ENCODE measurements at places on chromosomes 7 and 10. TPM values are rescaled to one million over a fixed set of nuclear protein-coding genes. Genes with fewer than 3 reads are reported as not detected.
A peak's percentile ranks its signal among the peaks of the same experiment; 100 is the strongest.

The GIMAP2 gene
- 18.1 TPM for total RNA-seq

The MAGI2 gene
- 0.64 TPM for total RNA-seq

The NUPR2 gene
- not detected for total RNA-seq

The SLC26A3 gene
- total RNA-seq: not detected

The PON1 gene
- total RNA-seq: not detected

The ANKRD16 gene
- total RNA-seq: 13.1 TPM

The CFAP58 gene
- total RNA-seq: not detected

- DNase-seq: no peak
- no peaks in the 10 kb centered on the region for H3K36me3 ChIP-seq
- H3K4me1 ChIP-seq: no peaks in the 10 kb centered on the region
- H3K4me3 ChIP-seq: no peak overlapping the region
- H3K27me3 ChIP-seq: no peaks in the 10 kb centered on the region
- H3K27ac ChIP-seq: no peak overlapping the region
Measured at GRCh38 chr10:18473424-18474117, 177.8 kb downstream of the NSUN6 start.

GRCh38 chr7:4734587-4735345 is 40.7 kb upstream of the AP5Z1 start:
- H3K4me3 ChIP-seq: no peak overlapping the region
- H3K27me3 ChIP-seq: no peaks in the 10 kb centered on the region

DNA sequence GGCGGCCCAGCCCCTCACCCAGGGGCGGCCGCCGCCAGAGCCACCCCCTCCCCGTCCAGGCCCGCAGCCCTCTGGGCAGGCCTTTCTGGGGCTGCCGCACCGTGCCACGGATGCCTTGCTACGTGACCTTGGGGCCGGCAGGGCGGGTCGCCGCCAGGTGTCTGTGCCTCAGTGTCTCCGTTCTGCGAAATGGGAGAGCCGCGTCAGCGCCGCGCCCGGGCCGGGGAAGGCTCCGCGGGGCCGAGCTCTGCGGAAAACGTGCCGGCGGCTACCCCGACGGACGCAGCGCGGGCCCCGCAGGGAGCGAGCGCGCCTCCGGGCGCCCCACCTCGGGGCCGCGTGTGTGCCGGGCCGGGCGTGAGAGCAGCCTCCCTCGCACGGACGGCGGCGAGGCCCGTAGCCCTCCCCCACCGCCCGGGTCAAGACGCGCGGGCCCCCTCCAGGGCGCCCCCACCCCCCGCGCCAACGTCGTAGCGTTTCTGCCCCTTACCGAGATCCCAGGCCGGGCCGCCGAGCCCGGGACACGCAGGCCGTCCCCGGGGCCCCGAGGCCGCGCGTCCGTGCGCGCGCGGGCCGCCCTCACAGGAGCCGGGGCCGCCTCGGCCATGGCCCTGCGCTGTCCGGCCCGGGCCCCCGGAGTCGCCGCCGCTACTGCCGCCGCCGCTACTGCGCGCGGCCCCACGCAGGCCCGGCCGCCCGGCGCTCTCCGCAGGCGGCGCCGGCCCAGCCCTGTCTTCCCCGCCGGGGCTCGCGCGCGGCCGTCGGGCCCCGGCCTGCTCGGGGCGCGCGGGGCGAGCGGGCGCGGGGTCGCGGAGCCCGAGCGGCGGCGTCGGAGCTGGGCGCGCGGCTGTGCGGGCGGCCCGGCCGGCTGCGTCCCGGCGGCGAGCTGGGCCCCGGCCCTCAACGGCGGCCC is 1.1 kb downstream of the ZNF777 start:
- H3K4me1 ChIP-seq: peaks cover 14% of the 10 kb centered on the region
- H3K27me3 ChIP-seq: no peaks in the 10 kb centered on the region
- peak; percentile 30 for DNase-seq
- H3K36me3 ChIP-seq: no peaks in the 10 kb centered on the region

- H3K4me1 ChIP-seq: no peaks in the 10 kb centered on the region
- no peak overlapping the region for H3K27ac ChIP-seq
- H3K36me3 ChIP-seq: no peaks in the 10 kb centered on the region
- no peaks in the 10 kb centered on the region for H3K27me3 ChIP-seq
- H3K4me3 ChIP-seq: no peak overlapping the region
Measured at GRCh38 chr10:124266468-124267230, 152.1 kb downstream of the OAT start.

- H3K27me3 ChIP-seq: no peaks in the 10 kb centered on the region
- H3K4me3 ChIP-seq: no peak overlapping the region
- no peak for DNase-seq
- H3K27ac ChIP-seq: no peak overlapping the region
- no peaks in the 10 kb centered on the region for H3K4me1 ChIP-seq
Measured at GRCh38 chr7:70935854-70936253, 196.1 kb upstream of the GALNT17 start.

GRCh38 chr7:78472519-78472918 is 673.9 kb downstream of the PHTF2 start:
- H3K27me3 ChIP-seq: no peaks in the 10 kb centered on the region
- DNase-seq: no peak
- H3K4me1 ChIP-seq: no peaks in the 10 kb centered on the region
- no peak overlapping the region for H3K27ac ChIP-seq
- no peaks in the 10 kb centered on the region for H3K36me3 ChIP-seq
- no peak overlapping the region for H3K4me3 ChIP-seq

DNA sequence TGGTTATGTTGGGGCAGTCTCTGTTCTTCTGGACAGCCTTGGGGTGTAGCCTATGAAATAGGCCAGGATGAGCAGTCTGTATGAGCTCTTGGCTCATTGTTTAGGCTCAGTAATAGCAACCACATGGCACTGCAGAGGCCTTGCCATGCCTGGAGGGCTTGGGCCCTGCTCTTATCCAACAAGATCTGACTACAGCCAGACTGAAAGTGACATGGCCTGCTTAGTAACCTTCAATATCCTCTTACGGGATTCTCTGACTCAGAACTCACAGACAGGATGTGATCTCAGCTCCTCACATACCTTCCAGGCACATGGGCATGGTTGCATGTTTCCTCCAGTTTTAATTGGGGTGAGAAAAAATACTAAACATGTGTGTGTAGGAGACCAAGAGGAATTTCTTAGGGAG is 289.3 kb downstream of the PTEN start:
- H3K27me3 ChIP-seq: no peaks in the 10 kb centered on the region
- H3K4me1 ChIP-seq: peaks cover 7% of the 10 kb centered on the region
- DNase-seq: peak; percentile 14
- no peak overlapping the region for H3K27ac ChIP-seq
- H3K4me3 ChIP-seq: no peak overlapping the region

DNA sequence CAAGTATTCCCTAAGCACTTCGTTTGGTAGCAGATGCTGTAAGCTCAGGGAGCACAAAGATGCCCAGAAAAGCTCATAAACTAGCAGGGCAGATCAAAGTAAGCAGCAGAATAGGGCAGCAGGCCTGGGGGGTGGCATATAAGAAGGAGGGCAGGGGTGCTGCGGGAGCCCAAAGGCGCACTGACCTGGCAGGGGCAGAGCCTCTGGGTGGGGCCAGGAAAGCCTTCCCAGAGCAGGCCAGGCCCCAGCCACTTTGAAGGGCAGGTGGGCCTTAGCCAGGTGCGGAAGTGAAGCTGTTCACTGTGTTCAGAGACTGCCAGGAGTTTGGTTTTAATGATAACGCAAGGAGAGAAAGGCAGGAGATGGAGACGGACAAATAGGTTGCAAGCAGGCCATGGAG is 3.9 kb downstream of the GDF10 start:
- H3K36me3 ChIP-seq: no peaks in the 10 kb centered on the region
- H3K27ac ChIP-seq: no peak overlapping the region
- H3K4me3 ChIP-seq: no peak overlapping the region
- H3K4me1 ChIP-seq: peaks cover 6% of the 10 kb centered on the region
- no peak for DNase-seq

DNA sequence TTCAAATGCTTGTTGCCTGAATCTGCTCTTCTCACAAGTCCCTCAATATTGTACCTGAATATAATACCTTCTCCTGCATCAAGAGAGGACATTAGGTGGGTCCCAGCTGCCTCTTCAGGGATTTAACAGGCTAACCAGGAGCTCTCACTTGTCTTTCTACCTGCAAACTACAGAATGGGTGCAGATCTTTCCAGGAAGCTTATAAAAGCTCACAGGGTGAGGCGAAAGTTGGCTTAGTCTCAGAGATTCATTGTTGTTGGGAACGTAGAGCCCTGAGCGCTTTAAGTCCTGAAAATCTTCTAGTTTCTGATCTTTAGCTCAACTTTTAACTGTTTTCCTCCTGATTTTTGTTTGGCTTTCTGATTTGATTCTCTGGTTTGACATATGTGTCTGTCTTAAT is 25.0 kb downstream of the PLAU start:
- no peak overlapping the region for H3K4me3 ChIP-seq
- no peaks in the 10 kb centered on the region for H3K27me3 ChIP-seq
- no peak overlapping the region for H3K27ac ChIP-seq
- H3K4me1 ChIP-seq: peaks cover 15% of the 10 kb centered on the region
- DNase-seq: no peak

- H3K27me3 ChIP-seq: peaks cover 9% of the 10 kb centered on the region
- H3K4me3 ChIP-seq: no peak overlapping the region
- no peak overlapping the region for H3K27ac ChIP-seq
- no peak for DNase-seq
- no peaks in the 10 kb centered on the region for H3K4me1 ChIP-seq
Measured at GRCh38 chr10:100886091-100886490, 26.7 kb upstream of the SLF2 start.

- H3K36me3 ChIP-seq: no peaks in the 10 kb centered on the region
- no peak overlapping the region for H3K27ac ChIP-seq
- no peaks in the 10 kb centered on the region for H3K4me1 ChIP-seq
- no peaks in the 10 kb centered on the region for H3K27me3 ChIP-seq
- H3K4me3 ChIP-seq: no peak overlapping the region
- DNase-seq: no peak
Measured at GRCh38 chr10:103839872-103840739, 15.3 kb downstream of the SH3PXD2A start.

DNA sequence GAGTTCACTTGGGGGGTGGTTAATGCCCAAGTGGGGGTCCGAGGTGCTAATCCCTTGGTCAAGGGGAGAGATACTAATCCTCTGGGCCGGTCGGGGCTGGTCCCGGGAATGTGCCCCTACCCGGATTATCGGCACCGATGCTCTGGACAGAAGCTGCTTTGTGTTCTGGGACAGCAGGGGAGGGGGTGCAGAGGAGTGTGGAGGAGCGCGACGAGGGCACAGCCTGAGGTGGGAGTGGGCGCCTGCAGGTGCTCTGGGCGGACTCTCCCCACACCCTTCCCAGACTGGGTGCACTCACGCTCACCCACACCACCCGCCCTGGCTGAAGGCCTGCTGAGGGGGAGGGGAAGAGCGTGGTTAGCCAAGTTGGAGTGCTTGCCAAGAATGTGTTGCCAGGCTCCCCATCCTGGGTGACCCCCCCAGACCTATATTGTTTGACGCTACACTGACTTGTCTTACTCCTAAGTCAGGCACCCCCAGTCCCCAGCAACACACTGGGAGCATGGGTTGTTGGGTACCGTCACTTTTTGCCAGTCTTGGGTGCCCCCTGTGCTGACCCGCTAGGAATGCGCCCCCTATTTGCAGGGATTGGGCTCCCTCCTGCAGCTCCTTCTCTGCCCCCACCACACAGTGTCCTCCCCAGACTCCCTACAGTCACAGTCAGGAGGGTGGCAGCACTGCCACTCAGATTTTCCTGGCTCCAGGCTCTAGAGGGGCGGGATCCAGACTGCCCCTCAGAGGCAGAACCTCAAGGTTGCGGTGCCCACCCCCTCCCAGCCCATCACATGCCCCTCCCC is 1.2 kb downstream of the SLC4A2 start:
- H3K4me3 ChIP-seq: peak overlapping the region; percentile 85
- no peak for DNase-seq
- no peaks in the 10 kb centered on the region for H3K27me3 ChIP-seq
- H3K36me3 ChIP-seq: peaks cover 16% of the 10 kb centered on the region

DNA sequence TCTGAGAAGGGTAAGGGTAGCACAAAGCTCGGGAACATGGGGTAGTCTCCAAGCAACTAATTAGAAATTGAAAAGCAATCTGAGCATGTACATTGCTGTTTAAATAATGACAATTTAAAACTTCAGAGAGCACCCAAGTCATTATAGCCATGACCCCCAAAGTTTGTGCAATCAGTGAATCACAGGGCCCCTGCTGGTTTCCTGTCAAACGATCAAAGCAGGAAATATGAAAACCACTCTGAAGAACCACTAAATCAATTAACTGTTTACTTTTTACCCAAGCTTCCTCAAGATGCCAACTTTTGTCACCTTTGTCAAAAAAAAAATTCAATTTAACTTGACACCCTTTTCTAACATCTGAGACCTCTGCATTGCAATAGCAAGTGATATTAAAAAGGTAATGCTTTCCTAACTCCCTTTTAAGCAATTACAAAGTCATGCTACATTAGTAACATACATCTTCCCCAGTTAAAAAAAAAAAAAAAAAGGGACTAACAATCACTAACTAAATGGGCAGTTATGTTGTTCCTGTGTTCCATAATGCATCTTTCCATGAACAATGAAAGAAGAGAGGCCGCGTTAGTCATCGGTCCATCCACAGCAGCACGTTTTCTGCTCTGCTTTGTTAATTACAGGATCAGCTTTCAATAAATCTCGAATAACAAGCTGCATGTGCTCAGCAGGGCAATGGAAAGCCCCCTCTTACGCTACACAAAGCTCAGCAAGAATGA is 80.6 kb downstream of the ETV1 start:
- H3K27me3 ChIP-seq: no peaks in the 10 kb centered on the region
- H3K36me3 ChIP-seq: no peaks in the 10 kb centered on the region

GRCh38 chr10:52908478-52908877 is 135.9 kb upstream of the MBL2 start:
- H3K27ac ChIP-seq: no peak overlapping the region
- DNase-seq: no peak
- no peak overlapping the region for H3K4me3 ChIP-seq
- no peaks in the 10 kb centered on the region for H3K4me1 ChIP-seq

DNA sequence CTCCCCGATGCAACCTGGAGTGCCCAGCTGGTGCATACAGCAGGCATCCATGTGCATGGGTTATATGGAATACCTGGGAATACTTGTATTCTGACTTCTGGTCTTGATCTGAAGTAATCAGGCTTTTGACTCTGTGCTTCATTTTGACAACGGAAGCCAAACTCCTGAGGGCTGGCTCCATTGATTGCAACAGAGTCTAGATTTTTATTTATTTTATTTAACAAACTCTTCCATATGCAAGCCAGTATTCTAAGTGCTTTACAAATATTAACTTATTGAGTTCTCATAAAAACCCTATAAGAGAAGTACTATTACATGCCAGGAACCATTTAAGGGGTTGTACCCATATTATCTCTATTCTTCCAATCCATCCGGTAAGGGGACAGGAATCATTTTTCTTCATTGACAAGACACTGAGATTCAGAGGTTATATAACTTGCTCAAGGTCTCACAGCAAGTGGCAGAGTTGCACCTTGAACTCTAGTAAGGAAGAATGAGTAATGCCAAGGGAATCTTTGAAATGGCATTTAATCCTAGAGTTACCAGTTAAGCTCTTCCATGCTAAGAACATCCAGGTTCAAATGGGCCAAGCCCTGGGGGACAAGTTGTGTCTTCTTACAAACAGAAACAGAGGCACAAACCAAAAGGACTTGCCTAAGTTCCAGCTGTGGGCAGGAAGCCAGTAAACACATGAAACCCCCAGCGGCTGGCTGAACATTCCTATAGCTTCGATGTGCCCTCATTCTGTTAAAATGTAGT is 241.0 kb downstream of the WDR11 start:
- no peaks in the 10 kb centered on the region for H3K36me3 ChIP-seq
- no peak overlapping the region for H3K27ac ChIP-seq
- no peaks in the 10 kb centered on the region for H3K4me1 ChIP-seq
- H3K4me3 ChIP-seq: no peak overlapping the region
- no peak for DNase-seq
- no peaks in the 10 kb centered on the region for H3K27me3 ChIP-seq

- H3K27ac ChIP-seq: no peak overlapping the region
- H3K4me1 ChIP-seq: peaks cover 28% of the 10 kb centered on the region
- no peaks in the 10 kb centered on the region for H3K27me3 ChIP-seq
- no peaks in the 10 kb centered on the region for H3K36me3 ChIP-seq
Measured at GRCh38 chr7:100799037-100799896, 28.1 kb downstream of the EPHB4 start.

All from B cell (primary cell).